ENCODE measurements at places on chromosomes 3 and 15.

DNA sequence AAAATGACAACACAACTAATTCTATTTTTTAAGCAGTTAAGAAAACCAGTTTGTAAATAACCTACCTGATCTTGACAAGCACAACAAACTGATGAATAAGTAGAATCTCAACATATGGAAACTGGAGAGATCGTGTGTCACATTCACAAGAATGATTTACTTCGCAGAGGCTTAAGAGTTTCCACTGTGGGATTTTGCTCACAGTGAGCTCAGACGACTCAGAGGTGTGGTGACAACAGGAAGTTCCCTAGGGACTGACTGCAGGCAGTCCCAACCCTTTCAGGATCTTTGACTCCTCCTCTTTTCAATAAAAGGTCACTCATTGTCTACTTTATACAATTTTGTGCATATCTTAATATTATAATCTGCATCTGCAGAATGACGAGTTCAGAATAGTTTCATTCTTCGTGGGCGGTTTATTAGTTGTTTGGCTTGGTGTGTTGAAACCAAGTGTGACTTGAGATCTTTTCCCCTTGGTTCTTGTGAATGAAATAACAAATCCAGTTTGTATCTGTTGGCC, at the start of gene LIPH:
Gene LIPH, minus strand, starts transcription at position 231 of the 520 bp plus-strand sequence. Its CDS starts 117 bp downstream, at position 114.
- DNase-seq, result no peak

DNA sequence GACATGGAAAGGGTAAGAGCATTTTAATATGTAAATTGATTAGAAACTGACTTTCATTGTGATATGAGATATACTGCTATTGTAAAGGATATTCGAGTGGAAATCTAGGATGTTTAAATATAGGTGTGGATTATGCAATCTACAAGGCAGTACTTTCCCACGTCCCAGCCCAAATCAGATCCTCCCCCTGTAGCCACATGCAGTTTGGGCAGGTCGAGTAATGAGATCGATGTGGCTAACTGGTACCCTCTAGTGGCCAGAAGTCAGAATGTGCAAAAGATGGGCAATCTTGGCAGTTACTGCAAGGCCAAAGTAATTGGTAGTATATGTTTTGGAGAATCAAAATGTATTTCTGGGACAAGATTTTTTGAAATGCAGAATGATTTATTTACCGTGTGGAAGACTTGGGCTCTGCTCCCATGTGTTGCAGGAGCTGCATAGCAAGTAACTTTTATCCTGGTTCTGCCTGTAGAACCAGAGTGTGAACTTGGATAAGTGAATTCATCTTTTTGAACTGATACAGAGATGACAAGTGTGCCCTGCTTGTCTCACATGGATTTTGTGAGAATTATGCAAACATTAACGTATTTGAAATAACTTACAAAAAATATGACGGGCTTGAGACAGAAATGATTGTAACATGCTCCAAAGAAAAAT, 94.5 kb upstream of the ADAMTSL3 start:
- DNase-seq, result no peak

GRCh38 chr15:42104095-42104891, 9.9 kb upstream of the PLA2G4D start:
- DNase-seq, result no peak

GRCh38 chr3:133674290-133674919, 12.7 kb upstream of the TOPBP1 start:
- DNase-seq, result no peak

GRCh38 chr15:87227846-87228245, 1028.7 kb downstream of the NTRK3 start:
- no peak for DNase-seq

DNA sequence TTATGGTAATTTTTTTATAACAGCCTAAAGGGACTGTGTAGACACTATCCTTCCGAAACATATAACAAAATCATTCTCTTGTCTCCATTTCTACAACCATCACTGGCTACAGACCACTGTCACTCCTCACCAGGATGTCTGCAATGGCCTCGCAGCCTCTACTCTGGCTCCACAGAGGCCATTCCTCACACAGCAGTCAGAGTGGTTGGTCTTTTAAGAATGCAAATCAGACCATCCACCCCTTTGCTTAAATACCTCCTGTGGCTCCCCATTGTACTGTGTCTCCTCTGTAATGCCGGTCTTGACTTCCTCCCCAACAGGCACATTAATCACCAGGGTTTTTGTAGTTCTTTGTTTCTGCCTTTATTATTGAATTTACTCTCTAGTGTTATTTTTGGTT, 344.8 kb downstream of the ERC2 start:
- no peak for DNase-seq

- no peak for DNase-seq
These were observed 281.0 kb upstream of the NR2E3 start for GRCh38 chr15:71529361-71529760.

- DNase-seq, result no peak
These were observed 67.9 kb downstream of the ULK4 start for GRCh38 chr3:41893977-41894376.
